RPMI7951 (cell line): ENCODE measurements at places on chromosomes 13 and 19. TPM values are rescaled to one million over a fixed set of nuclear protein-coding genes. Genes with fewer than 3 reads are reported as not detected.

DNA sequence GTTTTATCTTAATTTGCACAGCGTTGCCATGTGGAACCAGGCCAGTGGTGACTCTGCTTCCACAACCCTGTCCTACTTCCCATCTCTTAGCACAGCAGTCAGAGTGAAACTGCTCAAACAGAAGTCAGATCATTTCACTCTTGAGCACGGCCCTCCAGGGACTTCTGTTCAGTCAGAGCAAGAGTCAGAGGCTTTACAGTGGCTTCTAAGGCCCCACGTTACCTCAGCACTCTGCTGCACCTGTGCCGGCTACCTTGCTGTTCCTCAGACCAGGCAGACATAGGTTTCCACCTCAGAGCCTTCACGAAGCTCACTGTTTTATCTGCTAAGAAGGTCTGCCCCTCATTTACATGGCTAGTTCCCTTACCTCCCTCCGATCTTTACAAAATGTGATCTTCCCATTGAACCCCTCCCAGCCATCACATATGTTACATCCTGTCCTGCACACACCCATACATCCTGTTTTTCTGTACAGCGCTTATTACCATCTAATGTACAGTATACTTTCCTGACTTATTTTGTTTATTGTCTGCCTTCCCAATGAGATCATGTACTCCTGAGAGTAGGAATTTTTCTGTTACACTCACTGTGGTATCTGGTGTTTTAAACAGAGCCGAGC is 41.6 kb downstream of the TM9SF2 start:
- DNase-seq, result no peak

- no peak for DNase-seq
These were observed 793.7 kb upstream of the SLC10A2 start for GRCh38 chr13:103859952-103860351.

The SERPINE3 gene
- not detected in 2 replicates for total RNA-seq

The ZNF418 gene
- total RNA-seq, result 2.1 and 3.1 TPM in 2 replicates

DNA sequence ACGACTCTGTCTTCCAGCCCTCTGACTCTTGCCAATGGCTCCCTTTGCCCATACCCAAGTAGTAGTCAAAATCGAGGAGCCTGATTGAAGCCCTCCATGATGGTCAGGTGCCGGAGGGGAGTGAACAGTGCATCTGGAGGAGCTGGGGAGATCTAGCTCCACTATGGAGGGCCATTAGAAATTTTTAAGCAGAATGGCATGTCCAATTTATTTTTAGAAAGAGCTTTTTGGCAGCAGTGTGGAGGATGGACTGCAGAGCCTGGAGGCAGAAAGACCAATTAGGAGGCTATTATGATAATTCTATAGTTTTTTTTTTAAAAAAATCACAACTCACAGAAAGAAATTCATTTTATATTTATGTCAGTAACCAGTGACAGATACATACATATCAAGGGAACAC is 92.7 kb upstream of the SLC7A1 start:
- no peak for DNase-seq

DNA sequence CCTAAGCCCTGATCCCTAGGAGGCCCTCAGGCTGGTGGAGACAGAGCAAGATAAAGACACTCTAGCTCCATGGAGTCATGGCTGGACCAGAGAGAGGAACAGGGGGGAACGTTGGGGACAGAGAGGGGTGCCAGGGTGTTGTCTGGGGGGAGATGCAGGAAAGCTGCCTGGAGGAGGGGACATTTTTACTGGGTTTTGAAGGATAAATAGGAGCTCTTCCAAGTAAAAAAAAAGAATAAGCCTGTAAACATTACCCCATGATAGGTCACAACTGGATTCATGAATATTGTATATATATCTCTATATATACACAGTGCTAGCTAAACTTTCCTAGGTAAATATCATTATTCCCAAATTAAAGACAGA is 714 bp downstream of the HSH2D start:
- no peak for DNase-seq

DNA sequence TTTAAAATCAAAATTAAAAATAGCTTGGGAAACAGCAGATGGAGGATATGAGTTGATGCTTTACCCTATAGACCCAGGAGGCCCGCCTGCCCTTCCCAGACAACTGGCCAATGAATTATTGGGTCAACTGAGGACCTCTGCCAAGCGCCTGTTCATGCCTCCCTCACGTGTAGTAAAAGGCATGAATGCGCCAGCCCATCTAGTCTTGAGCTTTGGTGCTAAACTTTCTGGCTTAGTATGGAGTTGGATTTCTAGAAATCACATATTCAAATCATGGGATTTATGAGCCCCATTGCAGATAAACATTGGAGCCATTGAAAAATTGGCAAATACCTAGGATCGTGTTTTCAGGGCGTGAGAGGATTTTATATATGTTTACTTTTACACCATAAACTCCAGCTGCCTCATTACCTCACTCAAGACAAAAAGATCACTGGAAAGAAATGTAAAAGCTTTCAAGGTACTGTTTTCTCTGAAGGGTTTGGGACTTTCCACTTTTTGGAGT is 47.1 kb downstream of the COL4A2 start:
- DNase-seq, result no peak

DNA sequence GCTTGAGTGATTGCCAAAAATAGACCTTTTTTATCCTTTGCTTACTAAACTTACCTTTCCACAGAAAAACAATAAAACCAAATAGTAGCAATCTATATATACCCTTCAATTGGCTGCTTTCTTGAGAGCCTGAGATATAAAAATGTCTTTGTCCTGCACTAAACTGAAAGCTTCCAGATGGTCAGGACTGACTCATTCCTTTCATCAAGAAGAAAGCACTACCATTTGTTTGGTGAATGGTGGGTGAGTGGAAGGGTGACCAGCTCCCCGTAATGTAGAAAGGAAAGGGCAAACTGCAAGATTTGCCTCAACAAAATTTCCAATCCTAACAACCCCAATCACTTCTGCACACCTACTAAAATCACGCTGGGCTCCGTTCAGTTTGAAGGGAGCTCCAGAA is 67.8 kb downstream of the SACS start:
- DNase-seq, result peak; percentile 38
